ENCODE measurements at places on chromosomes 5 and 9.

DNA sequence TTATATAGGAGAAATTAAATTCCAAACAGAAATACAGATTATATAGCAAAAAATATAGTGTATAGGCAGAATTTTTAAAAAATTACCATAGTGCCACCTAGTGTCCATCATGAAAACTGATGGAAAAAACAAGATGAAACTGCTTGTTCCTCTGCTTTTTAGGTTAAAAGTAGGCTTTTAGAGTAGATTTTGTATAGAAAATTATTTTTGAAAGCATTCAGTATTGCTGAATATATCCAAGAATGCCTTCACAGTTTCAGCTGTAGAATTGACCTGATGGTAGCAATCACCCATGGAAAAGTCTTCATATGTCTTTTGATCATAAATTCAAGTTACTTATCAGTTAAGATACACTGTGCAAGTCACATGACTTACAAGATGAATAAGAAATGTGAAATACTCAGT, 19.7 kb downstream of the RIOK2 start:
- no peak for DNase-seq

DNA sequence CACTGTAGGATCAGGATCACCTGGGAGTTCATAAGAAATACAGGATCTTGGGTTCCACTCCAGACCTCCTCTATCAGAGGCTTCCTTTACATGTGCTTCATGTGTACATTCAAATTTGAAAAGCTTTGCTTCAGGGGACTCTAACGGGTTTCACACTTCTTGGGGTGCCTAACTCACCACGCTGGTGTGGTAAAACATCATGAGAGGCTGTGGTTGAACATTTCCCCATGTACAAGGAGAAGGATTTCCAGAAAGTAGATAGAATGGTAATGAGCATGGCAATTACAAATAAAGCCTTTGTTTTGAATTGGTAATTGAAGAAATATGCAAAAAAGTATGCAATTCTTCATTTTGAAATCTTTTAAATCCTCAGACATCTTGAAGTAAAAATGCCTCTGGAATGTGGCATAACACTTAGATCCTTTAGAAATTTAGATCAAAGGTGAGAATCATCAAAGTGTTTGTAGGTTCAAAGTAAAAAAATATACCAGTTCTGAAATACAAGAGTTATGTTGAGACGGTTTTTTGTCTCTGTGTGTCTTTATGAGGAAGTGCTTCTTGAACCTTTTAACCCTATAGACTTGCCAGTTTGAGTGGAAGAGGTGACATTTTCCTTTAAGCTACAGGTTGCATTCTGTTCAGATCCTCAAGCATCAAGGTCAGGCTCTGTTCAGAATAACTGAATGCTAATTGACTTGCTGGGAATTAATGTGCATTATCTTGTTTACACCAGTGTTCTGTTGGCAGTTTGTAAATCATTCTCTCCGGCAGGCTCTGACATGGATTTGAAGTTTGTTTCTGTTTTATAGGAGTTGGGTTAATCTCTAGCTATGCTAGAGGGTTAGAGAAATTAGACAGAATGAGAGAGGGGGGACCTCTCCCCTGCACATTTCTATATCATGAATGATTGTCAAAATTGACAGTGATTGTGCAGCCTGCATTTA, 415.3 kb downstream of the MAN2A1 start:
- DNase-seq: no peak

DNA sequence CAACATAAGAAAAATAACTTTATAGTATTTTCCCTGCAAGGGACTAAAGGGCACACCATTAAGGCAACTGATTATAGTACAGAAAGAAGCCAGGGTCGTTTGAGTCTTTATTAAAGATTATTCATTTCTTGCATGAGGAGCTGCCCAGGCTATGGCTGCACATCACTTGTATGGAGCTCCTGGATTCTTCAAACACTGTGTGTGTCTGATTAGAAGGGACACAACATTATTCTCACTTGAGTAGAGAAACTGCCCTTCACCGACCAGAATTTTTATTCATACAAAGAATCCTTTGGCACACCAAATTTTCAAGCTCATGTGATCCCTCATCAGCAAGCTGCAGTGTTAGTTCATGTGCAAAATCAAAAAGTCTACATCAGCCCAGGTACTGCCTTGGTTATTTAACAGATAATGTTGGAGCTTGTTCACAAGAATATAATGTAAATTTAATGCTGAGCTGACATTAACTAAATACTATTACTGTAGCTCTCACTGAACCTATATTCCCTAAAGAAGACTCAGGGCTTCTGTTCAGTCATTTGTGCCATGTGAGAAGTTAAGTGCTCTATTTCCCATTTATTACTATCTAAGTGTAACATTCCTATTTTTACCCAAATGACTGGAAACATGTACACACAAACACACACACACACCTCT, 9.9 kb downstream of the C5orf63 start:
- no peak for DNase-seq

DNA sequence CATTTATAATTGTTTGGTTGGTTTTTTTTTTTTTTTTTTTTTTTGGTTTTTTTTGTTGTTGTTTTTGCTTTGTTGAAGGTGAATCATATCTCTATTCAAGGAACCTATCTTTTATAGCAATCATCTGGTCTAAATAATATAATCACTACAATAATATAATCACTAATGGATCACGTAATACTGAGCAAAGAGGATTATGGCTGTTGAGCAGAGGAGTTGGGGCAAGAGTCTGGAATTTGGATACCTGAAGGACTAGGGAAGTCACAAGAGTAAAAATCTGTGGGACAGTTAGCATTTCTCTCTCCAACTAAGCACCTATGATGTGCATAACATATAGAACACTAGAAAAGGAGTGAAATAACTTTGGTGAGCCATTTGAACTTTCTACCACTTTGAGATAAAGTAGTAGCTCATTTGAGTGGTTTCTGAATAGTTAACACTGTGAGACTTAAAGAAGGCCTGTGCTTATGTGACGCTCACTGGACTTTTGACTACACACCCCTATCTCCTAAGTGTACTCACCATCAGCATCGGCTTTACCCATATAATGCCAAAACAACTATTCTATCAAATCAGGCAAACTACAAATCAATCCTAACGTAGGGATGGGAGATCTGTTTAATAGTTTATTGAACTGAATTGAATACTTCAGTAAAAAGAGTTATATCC, 564.9 kb upstream of the TUSC1 start:
- no peak for DNase-seq

DNA sequence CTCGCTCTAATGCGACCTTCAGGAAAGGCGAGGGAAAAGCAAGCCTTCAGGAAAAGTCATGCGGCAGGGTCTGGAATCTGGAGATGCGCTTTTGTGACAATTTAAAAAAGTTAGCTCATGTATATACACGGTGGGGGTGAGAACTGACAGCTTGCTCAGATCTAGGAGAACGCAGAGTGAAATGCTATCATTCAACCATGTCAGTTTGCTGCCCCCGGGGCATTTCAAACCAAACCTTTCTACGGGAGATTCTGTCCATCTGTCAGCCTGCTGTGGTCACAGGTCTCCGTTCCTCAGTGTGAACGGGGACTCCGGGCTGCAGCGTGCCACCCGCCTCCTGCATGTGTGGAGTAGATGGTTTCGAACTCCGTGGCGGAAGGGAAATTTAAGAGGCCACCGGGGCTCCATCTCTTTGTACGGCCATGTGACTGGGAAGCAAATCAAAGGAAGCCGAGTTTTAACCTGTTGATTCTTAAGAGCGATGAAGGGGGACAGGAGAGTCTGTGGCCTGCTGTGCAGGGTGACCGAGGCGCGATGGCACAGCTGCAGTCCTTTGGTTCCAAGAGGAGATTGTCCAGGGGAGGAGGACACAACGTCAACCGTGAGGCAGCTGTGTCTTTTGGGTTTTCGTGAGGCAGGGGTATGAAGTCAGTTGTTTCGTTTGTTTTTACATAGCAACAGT, 45.9 kb downstream of the OTULIN start:
- no peak for DNase-seq

GRCh38 chr5:40394698-40395097, 285.0 kb upstream of the PTGER4 start:
- no peak for DNase-seq

DNA sequence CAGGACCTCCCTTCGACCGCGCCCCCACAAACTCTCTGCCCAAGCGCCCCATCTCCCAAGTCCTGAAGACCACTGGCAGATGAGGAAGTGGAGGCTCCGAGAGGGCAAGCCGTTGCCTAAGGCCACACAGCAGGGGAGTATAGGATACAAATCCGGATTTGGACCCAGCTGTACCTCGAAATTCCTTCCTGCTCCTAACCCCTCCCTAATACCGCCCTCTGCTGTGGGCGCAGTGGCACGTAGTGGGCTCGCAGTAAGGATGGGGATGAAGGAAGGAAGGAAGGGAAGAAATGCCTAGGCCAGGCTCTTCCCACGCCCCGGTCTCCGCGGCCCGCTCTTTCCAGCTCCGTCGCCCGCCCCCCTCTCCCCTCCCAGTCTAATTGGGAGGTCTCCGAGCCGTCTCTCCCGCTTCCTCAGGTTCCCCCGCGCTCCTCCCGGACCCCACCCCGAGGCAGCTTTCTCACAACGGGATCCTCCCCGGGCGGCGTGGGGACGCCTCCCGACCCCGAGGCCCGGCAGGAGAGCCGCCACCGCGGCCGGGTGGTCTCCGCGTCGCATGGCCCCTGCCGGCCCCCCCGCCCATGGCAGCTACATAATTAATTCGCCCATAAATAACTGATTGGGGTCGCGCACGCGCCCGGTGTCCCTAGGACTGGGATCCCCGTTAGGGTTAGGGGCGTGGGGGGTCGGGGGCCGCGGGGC, 138.9 kb downstream of the C9orf50 start:
- DNase-seq: no peak
